ENCODE measurements at places on chromosomes 16 and 17. TPM values are rescaled to one million over a fixed set of nuclear protein-coding genes. Genes with fewer than 3 reads are reported as not detected.
A peak's percentile ranks its signal among the peaks of the same experiment; 100 is the strongest.

DNA sequence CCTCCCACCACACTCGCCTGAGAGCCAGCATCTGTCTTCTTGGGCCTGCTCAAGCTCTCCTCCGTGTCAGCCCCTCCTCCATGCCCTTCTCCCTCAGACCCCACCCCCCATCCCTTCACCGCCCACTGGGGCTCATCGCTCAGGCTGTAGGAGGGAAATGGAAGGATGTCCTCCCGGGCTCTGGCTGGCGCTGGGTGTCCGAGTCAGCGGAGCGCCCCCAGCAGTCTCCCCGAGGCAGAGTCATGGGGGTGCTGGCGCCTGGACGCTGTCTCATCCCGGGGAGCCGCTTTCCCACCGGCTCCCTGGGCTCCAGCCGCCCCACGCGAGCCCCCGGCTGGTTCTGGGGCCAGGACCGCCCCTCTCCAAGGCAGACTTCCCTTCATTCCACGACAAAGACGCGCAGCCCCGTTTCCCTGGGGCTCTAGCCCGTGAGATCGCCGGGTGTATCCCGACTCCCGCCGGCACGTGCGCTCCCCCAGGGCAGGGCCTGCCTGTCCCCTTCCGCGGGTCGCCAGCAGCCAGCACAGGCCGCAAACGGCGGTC lies 428 bp upstream of the ANTKMT start:
- no peaks in the 10 kb centered on the region for H3K27me3 ChIP-seq
- DNase-seq: no peak
- H3K4me3 ChIP-seq: peak overlapping the region; percentile 97

DNA sequence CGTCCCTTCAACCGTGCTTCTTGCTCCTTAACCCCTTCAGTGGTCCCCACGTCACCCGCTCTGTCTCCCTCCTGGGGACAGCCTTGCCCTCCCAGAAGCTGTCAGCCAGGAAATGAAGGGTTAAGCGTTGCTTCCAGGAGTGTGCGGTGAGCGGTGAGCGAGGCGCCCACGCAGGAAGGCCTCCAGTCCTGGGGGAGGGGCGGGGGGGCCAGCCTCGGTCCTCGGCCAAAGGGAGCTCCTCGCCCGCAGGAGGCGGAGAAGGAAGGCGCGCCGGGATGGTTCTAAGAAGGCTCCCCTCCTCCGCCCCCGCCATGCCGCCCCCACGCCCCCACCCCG lies 2.3 kb downstream of the RBFOX3 start:
- peaks cover 10% of the 10 kb centered on the region for H3K4me1 ChIP-seq
- no peak overlapping the region for H3K27ac ChIP-seq
- DNase-seq: no peak
- H3K36me3 ChIP-seq: no peaks in the 10 kb centered on the region
- H3K27me3 ChIP-seq: peaks cover 16% of the 10 kb centered on the region

GRCh38 chr16:82957212-82957611 lies 330.4 kb downstream of the CDH13 start:
- H3K36me3 ChIP-seq: no peaks in the 10 kb centered on the region
- H3K27ac ChIP-seq: no peak overlapping the region
- DNase-seq: no peak
- H3K27me3 ChIP-seq: no peaks in the 10 kb centered on the region

GRCh38 chr17:79865351-79866210 lies 26.3 kb upstream of the CBX4 start:
- H3K4me3 ChIP-seq: no peak overlapping the region
- no peak overlapping the region for H3K27ac ChIP-seq
- no peak for DNase-seq
- H3K27me3 ChIP-seq: no peaks in the 10 kb centered on the region
- no peaks in the 10 kb centered on the region for H3K36me3 ChIP-seq
- H3K4me1 ChIP-seq: no peaks in the 10 kb centered on the region

- H3K4me3 ChIP-seq: no peak overlapping the region
- H3K4me1 ChIP-seq: no peaks in the 10 kb centered on the region
- no peaks in the 10 kb centered on the region for H3K27me3 ChIP-seq
These were observed 34.6 kb upstream of the AKTIP start for GRCh38 chr16:53537626-53538025.

- H3K27ac ChIP-seq: no peak overlapping the region
- no peak overlapping the region for H3K4me3 ChIP-seq
- no peaks in the 10 kb centered on the region for H3K4me1 ChIP-seq
- DNase-seq: no peak
These were observed 112.4 kb downstream of the IRX3 start for GRCh38 chr16:54174201-54174600.

- no peak overlapping the region for H3K27ac ChIP-seq
- no peaks in the 10 kb centered on the region for H3K36me3 ChIP-seq
- peaks cover 9% of the 10 kb centered on the region for H3K4me1 ChIP-seq
- no peak for DNase-seq
These were observed 108.3 kb upstream of the DHX40 start for GRCh38 chr17:59456923-59457615.

DNA sequence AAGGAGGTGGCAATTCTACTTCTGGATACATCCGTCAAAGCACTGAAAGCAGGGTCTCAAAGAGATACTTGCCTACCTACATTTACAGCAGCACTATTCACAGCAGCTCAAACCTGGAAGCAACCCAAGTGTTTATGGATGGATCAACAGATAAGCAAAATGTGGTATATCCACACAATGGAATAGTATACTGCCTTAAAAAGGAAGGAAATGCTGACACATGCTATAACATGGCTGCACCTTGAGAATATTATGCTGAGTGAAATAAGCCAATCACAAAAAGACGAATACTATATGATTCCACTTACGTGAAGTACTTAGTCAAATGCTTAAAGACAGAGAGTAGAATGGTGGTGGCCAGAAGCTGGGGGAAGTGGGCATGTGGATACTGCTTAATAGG lies 336.2 kb downstream of the SLC39A11 start:
- no peak for DNase-seq
- no peaks in the 10 kb centered on the region for H3K4me1 ChIP-seq
- no peak overlapping the region for H3K27ac ChIP-seq
- no peaks in the 10 kb centered on the region for H3K36me3 ChIP-seq
- no peaks in the 10 kb centered on the region for H3K27me3 ChIP-seq

DNA sequence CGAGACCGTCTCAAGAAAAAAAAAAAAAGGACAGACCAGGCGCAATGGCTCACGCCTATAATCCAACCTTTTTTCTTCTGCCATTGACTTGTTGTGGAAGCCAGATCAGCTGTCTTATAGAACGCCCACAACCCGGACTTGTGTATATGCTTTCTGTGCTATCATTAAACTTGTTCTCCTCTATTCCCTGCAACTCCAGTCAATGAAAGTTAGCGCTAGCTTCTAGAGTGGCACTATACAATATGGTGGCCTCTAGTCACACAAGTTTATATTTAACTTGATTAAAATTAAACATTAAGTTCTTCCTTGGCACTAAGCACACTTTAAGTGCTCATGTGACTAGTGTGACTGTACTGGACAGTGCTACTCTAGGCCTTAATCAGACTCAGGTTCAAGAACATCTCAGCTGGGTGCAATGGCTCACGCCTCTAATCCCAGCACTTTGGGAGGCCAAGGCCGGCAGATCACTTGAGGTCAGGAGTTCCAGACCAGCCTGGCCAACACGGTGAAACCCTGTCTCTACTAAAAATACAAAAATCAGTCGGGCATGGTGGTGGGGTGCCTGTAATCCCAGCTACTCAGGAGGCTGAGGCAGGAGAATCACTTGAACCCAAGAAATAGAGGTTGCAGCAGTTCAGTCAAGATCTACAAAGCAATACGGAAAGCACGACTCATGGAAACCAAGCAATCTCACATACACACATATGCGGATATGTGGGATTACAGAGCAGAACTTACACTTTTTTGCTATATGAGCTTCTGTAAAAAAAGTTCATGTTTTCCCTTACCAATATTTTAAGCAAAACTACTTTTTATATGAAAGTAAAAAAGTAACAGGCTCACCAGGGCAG lies 18.8 kb upstream of the GLG1 start:
- no peak for DNase-seq
- H3K27ac ChIP-seq: no peak overlapping the region
- peaks cover 34% of the 10 kb centered on the region for H3K36me3 ChIP-seq
- H3K27me3 ChIP-seq: no peaks in the 10 kb centered on the region

RAB37 gene
- total RNA-seq: 3.2 TPM

GRCh38 chr17:15981208-15981607 lies 18.3 kb downstream of the ZSWIM7 start:
- H3K4me1 ChIP-seq: no peaks in the 10 kb centered on the region
- peaks cover 30% of the 10 kb centered on the region for H3K36me3 ChIP-seq
- no peak for DNase-seq
- no peaks in the 10 kb centered on the region for H3K27me3 ChIP-seq
- no peak overlapping the region for H3K4me3 ChIP-seq
- H3K27ac ChIP-seq: no peak overlapping the region

DNA sequence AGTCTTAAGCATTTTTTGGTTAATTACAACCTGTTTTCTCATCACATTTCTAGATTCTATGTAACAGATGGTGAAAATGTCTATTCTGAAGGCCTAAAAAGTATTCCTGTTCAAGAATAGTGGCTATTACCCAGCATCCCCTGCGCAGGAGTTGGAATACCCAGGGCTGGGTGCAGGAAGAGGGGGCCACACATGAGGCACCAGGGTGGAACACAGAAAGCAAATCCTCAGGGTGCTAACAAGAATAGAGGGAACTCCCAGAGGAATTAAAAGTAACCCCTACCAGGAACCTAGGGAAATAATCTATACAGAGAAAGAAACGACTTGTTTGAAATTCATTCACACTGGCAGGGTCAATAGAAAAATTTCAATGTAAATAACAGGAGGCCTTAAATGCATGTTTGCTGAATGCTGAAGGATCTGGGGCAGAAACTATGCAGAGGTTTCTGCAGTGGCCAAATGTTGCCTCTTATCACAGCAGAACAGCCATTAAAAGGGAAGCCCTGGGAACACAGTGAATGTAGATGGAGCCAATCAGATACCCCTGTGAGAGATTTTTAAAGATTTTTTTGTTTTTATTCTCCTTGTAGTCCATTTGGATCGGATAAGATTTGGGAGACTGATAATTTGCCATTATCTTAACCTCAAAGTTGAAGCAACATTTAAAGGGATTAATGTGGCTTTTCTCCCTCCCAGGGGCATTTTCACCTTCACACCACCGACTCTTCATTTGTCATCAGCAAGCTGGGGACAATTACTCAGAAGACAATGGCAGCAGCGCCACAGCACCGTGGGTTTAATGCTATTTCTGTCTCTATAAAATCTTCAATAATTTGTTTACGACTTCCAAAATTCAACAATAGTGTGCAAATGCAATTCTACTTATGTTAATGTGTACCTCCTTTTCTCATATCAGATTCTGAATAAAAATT lies 196.0 kb upstream of the PSMD7 start:
- no peaks in the 10 kb centered on the region for H3K36me3 ChIP-seq
- no peak for DNase-seq
- no peak overlapping the region for H3K27ac ChIP-seq
- no peak overlapping the region for H3K4me3 ChIP-seq
- H3K4me1 ChIP-seq: no peaks in the 10 kb centered on the region

DNA sequence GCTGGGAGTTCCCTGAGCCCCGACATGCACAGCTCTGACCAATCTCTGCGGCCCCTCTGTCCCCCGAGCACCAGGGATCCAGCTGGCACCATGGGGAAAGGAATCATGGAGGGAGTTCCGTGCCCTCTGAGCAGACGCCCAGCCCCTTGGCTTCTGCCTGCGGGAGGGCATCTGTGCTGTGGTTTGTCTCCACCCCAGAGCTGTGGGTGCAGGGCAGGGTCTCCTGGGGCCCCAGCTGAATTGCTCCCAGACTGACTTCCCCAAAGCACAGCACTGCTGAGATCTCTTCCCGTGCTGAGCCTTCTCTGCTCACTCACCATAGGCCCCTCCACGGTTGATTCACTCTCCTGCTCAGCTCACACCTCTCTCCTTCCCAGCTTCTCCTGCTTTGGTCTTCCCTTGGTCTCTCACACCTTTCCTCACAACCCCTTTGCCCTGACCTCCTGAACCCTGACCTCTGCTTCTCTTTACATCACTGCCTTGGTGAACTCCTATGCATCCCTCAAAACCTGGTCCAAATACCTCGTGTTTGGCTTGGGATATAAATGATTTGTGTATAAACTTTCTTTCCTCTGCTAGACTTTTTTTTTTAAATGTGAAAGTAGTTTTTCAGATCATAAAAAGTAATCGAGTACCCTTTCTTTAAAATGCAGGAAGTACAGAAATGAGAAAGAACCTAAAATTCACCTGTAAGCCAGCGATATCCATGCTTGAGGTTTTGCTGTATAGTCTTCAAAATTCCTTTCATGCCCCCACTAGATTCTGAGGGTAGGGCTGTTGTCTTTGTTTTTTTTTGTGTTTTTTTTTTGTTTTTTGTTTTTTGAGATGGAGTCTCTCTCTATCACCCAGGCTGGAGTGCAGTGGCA lies 265.3 kb downstream of the SEC14L1 start:
- no peak for DNase-seq
- no peaks in the 10 kb centered on the region for H3K27me3 ChIP-seq
- H3K36me3 ChIP-seq: peaks cover 4% of the 10 kb centered on the region
- H3K4me1 ChIP-seq: peaks cover 55% of the 10 kb centered on the region

- no peaks in the 10 kb centered on the region for H3K27me3 ChIP-seq
- H3K36me3 ChIP-seq: peaks cover 10% of the 10 kb centered on the region
- H3K4me3 ChIP-seq: no peak overlapping the region
- no peak for DNase-seq
These were observed 10.0 kb upstream of the HP start for GRCh38 chr16:72044296-72044695.

GH1 gene
- total RNA-seq: not detected

CACNA1H gene
- total RNA-seq: 14.7 TPM

- no peak overlapping the region for H3K27ac ChIP-seq
- no peak for DNase-seq
- H3K4me1 ChIP-seq: peaks cover 16% of the 10 kb centered on the region
These were observed 3.1 kb downstream of the BEAN1 start for GRCh38 chr16:66430214-66430613.
